ENCODE measurements at places on chromosomes 1 and 21.

GRCh38 chr1:25996966-25997827 is 666 bp downstream of the PAFAH2 start:
- DNase-seq, result no peak

GRCh38 chr1:34155860-34156259 is 9.2 kb downstream of the CSMD2 start:
- no peak for DNase-seq

- no peak for DNase-seq
These were observed 10.4 kb downstream of the NECAP2 start for GRCh38 chr1:16450863-16451481.

DNA sequence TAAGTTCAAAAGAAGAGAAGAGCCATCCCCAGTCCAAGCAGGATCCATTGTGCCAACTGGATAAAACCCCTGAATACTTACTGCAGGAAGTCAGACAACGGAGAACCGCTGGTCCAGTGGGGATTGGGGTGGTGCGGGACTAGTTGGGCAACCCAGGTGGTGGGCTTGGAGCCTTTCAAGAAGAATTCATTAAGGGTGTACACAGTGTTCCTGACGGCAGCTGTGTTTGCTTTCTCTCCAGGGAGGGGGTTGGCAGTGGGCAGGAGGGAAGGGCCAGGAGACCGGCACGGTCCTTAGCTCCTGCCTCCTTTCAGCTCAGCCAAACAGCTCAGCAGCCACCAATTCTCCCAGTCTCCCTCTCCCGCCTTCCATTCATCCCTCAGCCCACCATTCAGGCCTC is 7.1 kb upstream of the CDK18 start:
- DNase-seq, result no peak

GRCh38 chr21:36288651-36289243 is 31.2 kb upstream of the MORC3 start:
- DNase-seq, result no peak

DNA sequence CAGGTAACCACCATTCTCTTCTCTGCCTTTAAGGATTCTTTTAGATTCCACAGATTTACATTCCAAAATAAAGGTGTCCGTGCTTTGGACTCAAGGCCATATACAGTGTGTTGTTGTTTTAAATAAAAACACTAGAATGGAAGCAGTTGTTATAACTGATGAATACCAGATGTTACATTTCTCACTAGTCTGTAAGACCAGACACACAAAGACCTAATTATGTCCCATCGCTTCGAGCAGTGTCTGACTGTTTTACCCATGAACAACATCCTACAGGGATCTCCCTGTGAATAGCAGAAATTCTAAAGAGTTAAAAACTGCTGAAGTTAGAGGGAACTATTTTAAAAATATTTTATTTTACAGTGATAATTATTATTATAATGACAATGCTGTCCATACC is 574.7 kb upstream of the ZP4 start:
- DNase-seq, result no peak

GRCh38 chr1:41583658-41584547 is 99.4 kb upstream of the EDN2 start:
- no peak for DNase-seq

- DNase-seq, result no peak
These were observed 33.3 kb upstream of the PGBD5 start for GRCh38 chr1:230459465-230459864.

DNA sequence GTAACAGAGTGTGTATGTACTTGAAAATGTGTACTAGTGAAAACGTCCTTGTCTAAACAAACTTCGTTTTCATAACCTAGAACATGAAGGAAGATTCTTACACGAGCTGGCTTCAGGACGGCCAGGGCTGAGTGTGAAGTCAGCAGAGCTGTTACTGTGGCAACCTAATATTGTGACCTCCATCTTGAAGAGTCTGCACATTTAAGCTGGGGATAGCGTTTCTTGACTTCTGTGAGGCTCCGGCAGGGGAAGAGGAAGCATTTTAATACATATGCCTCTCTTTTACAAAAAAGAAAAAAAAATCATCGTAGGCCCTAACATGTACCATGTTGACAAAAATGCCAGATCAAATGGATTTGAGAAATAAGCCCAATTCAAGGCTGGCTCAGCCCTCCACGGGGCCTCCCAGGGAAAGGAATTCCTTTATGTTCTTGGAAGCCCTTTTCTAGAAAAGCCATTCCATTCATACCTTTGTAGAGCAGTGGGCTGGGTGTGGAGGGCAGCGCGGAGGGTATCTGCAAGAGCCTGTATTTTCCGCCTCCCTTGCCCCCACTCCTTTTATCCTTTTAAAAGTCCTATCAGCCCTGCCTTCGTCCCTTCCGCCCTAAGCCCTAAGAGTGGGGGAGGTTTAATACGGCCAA is 51.1 kb downstream of the SIM2 start:
- no peak for DNase-seq

GRCh38 chr1:45610589-45611226 is 13.1 kb downstream of the CCDC17 start:
- DNase-seq, result no peak

DNA sequence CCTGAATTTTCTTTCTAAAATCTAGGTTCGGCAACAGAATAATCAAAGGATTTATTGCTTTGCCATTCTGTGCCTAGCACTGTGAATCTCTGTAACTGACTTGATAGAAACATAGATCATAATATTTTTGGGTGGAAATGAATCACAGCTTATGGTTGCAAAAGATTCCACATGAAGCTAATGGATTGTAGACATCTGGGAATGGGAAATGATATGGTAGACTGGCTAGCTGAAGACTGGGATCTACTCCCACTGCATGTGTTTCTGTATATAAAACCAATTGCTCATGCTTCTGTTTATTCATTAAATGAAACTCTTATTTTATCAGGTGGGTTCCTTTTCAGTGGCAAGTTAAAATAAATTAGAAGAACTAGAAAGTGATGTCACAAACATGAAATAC is 395.6 kb downstream of the ST6GALNAC3 start:
- DNase-seq, result no peak

DNA sequence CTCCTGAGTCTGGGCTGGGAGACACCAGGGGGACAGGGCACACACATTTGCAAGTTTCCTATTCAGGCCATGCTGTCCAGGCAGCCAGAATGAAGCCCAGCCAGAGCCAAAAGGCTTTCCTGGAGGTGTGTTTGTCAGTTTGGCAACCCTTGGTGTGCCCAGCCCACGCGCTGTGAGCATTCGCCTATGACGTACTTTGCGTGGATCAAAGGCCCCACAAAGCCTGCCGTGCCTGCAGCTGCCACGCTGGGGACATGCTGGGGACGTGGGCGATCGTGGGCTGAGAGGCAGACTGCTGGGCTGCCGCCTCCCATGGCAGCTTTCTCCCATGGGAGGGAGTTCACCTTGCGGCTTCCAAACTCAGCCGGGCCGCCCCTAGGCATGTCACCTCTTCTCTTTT is 57.5 kb downstream of the CD247 start:
- DNase-seq, result no peak

DNA sequence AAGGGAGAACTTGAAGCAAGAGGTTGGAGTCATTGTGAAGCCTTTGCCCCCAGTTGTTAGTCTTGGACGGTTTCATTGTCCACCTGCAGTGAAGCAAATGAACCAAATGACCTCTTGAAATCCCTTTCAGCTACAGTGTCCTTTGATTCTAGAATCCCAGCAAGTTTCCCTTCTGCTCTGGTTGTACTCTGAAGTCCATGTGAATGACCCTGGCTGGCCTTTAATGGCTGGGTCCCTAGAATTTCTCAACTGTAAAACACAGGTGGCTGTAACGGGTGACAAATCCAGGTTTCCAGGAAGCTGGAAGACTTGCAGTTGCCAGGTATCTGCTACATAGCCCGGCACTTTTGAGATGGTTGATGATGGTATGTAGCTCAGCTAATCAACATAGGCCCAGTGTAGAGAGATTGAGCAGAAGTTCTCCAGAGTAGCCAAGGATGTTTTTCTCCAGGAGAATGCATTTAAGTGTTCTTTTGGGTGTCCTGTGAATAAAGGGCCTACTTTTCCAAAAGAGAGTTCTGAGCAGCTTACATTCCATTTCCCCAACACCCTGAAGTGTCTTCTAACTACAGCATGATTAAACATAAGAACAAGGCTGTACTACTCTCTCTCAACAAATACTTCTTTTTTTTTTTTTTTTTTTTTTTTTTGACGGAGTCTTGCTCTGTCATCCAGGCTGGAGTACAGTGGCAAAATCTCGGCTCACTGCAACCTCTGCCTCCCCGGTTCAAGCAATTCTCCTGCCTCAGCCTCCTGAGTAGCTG is 17.6 kb upstream of the SLC30A1 start:
- DNase-seq, result no peak

- DNase-seq, result no peak
These were observed 29.1 kb upstream of the SAMD13 start for GRCh38 chr1:84272401-84272800.

DNA sequence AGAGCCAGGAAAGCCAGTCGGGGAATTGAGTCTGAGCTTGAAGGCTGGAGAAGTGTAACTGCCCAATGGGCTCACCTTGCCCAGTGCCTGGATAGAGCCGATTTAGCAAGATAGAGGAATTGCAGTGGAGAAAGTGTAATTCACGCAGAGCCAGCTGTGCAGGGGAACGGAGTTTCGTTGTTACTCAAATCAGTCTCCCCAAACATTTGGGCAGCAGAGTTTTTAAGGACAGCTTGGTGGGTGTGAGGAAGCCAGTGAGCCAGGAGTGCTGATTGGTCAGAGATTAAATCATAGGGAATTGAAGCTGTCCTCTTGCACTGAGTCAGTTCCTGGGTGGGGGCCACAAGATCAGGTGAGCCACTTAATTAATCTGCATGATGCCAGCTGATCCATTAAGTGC is 28.4 kb upstream of the NLRP3 start:
- no peak for DNase-seq

DNA sequence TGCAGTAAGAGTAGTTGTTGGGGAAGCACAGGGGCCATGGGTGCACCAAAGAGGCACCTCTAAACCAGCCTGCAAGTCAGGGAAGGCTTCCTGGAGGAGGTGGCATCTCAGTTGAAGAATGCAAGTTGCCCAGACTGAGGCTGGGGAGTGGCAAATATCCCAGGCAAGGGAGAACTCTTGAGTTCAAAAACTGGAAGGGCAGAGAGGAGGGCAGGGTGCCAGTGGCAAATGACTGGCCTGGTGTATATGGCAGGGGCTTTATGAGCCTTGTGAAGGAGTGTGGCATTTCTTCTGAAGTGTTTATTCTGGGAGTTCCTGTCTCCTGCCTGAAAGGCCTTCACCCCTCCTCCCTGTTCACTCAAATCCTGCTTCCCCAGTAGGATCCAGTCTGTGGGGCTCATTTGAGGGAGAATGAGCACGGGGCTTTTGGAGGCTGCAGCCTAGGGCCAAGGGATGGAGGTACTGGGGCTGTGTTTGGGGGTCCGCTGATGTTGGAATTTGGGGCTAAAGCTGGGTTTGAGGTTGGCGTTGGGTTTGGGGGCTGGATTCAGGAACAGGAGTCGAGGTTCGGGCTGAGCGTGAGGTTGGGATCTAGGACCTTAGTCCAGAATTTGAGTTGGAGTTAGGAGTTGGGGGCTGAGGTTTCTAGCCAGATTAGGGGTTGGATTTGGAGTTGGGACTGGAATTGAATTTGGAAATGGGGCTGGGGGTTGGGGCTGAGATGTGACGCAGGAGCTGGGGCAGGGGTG is at the start of gene TMEM125:
TSS of gene TMEM125 (plus strand) at position 357 of the 749 bp plus-strand sequence. CDS start 2,740 bp downstream, outside the sequence.
- no peak for DNase-seq

DNA sequence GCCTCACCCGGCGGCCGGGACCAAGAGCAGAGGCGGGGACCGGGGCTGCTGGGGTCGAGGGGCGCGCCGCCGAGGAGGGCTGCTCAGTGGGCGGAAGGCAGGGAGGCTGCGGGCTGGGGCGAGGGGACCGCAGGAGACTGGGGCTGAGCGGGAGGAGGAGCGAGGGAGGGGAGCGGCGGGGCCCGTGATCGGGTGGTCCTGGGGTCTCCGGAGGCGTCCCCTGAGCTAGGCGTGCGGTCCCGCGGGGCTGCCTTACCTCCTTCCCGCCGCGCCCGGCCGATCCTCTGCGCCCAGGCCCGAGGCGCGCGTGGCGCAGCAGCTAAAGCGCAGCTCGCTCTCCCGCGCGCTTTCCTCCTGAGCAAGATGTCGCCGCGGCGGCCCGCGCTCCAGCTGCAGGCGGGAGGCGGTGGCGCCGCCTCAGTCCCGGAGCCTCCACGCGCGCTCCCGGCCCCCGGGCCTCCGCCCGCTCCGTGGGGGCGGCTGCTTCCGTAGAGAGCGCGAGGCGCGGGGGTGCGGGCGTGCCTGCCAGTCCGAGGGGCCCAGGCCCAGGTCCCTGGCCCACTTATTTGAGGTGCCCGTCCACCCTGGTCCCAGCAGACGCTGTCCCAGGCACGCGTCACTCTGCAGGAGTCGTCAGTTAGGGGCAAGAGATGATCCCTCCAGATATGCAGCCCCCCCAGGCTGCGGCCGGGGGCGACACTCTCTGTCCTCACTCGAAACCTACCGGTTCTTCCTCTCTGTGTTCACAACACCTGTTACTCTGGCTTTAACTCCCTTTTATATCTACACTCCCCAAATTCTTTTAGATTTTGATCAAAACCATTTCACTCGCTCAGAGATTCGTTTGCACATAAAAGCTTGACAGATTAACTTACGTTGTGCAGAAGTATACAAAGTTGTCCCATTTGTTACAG is at the start of gene CCSAP:
TSS of gene CCSAP (minus strand) at position 392 of the 914 bp plus-strand sequence. CDS start 582 bp downstream, outside the sequence.
- DNase-seq, result peak; percentile 24

DNA sequence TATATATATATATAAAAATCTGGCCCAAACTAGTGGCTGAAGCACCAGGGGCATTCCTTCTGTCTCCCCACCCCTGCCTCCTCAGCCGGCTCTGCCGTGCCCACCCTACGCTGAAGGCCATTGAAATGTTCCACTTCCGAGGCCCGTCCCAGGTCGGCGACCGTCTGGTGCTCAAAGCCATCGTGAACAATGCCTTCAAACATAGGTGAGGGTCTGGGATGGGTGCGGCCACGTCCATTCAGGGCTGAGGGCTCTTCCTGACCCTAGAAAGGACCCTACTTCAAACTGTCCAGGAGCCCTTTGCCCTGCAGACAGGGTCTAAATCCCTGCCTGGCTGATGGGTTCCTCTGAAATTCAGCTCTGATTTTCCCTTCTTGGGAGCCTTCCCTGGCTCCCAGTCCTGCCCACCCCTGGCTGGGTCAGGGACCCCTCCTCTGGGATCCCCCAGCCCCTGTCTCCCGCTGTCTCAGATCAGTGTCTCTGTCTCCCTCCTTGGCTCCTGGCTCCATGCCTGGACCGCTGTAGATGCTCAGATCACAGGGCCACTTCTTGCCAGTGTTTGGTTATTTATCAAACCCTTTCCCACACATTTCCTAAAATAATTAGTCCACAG is 24.0 kb downstream of the FAM151A start:
- DNase-seq, result no peak

DNA sequence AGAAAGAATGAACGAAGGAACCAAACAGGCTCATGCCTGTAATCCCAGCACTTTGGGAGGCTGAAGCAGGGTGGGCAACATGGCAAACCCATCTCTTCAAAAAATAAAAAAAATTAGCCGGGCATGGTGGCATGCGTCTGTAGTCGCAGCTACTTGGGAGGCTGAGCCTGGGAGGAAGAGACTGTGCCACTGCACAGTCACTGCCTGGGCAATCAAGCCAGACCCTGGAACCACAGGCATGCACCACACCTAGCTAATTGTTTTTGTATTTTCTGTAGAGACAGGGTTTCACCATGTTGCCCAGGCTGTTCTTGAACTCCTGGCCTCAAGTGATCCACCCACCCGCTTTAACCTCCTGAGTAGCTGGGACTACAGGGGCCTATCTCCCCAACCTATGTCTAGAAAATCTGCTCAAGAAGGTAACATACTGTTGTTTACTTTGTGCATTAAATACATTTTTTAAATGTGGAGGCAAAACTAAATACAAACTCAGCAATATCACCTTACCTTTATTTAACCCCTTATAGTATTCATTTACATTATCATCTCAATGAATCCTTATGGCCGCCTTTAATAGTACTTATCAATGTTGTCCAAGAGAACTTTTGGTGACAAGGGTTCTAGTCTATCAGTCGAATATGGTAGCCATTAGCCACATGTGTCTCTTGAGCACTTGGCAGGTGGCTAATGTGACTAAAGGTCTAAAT is 2.7 kb downstream of the KHDC4 start:
- no peak for DNase-seq

Measured in tibial nerve (tissue), 4 donors.